ENCODE measurements at places on chromosomes 1 and 21.

DNA sequence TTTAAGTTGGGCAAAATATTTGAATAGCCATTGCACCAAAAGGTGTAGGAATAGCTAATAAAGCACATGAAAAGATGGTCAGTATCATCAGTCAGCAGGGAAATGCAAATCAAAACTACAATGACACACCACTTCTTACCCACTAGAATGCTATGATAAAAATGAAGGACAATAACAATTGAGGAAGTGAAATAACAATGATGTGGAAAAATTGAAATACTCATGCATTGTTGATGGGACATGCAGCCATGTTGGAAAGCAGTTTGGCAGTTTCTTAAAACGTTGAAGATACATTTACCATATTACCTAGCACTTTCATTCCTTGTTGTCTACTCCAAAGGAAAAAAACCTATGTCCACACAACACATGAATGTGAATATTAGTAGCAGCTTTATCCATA is 28.4 kb downstream of the HSD3B1 start:
- no peak for DNase-seq

GRCh38 chr21:38491536-38491935 is 6.7 kb downstream of the ERG start:
- no peak for DNase-seq

DNA sequence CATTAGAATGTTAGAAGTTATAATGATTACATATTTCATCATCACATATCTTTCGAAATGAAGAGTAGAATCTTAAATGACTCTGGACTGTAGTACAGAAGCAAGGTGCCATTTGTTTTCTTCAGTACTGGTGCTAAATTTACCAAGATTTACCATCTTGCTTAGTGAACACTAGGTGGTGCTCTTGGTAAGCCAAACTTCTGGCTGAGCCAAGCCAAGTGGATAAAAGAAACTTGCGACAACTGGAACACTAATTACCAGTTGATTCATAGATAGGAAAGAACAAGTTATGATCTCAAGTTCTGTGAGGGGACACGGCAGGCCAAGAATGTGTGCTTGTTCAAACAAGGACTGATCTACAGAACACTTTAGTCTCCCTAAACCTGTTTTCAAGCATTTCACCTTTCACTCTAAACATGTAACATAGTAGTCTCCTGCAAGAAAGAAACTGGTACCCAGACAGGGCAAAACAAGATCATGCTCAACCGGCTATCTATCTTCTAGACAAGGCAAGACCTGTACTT is 19.8 kb downstream of the SPRTN start:
- DNase-seq: peak; percentile 62

DNA sequence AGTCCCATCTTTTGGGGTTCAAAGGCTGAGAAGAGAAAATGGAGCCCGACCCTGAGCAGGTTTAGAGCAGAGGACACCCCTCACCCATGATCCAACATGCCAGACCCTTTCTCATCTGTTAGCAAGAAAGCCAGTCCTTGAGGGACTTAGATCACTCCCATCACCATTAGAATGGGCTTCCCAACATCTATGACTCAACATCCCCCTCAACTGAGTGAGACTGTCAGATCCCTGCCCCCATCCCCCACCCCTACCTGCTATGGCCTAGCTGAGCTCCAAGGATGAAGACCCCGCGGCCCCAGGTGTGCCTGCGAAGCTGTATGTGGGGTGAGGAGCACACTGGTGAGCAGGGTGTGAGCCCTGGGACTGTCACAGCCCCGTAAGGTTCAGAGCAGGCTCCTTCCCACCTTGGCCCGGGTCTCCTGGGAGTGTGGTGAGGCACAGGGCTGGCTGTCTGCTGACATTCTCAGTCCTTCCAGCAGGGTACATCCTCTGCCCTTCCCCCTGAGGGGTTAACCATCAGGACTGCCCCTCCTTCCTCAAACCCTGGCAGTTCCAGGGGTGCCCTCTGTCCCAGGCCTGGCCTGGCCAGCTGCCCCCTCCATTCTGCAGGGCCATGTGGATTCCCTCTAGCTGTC is 21.4 kb upstream of the BLACAT1 start:
- DNase-seq: no peak

DNA sequence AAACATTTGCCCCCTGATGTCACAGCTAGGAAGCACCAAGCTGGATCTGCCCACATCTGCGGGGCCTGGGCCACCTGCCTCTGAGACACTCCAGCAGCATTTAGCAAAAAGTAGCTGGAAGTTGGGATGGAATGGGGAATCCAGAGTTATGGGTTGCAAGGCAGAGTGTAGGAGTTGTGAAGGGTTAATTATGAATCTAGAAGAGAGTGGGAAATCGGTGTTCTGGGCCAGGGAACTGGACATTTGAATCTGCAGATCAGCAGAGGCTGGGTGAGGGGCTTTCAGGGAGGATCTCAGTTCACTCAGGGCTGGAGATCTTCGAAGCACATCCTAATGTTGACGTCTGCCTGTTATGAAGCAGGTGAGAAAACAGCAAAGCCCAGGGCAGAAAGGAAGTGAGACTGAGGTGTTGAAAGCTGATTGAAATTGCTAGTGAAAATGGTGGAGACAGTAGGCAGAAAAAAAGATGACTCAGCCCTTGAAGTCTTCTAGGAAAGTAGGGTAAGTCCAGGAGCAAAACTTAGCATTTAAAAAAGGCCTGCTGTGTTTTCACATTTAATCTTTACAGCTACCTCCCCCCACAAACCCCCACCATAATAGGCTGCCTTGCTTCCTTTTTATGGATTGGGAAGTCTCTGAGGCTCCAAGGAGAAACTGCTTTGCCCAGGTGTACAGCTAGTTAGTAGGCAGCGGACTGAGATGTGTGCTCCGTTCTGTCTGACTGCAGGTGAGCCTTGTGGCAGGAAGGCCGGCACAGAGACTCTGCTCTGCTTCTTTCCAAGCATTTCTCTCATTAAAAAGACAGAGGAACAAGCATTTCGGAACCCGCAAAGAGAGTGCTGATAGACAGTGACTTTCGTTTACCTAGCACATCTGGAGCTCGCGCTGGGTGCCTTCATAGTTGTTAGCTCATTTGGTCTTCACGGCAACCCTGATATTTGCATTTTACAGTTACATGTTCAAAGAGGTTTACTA is 7.2 kb downstream of the VANGL1 start:
- no peak for DNase-seq

DNA sequence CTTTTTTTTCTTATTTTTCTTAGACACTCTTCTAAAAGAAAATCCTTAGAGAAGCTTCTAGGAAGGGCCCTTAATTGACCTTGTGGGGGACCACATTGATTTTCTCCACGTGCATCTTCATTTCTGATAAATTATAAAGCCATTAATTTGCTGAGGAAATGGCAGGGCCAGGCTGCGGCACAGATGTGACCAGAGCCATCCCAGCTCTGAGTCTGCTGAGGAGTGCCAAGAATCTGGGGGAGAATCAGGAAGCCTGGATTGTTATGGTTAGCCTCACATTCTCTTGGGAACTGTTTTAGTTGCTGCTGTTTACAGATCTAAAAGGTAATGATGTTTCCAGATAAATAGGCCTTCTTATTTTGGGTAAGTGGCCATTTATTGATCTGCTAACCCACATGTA is 16.2 kb downstream of the PROX1 start:
- DNase-seq: no peak

DNA sequence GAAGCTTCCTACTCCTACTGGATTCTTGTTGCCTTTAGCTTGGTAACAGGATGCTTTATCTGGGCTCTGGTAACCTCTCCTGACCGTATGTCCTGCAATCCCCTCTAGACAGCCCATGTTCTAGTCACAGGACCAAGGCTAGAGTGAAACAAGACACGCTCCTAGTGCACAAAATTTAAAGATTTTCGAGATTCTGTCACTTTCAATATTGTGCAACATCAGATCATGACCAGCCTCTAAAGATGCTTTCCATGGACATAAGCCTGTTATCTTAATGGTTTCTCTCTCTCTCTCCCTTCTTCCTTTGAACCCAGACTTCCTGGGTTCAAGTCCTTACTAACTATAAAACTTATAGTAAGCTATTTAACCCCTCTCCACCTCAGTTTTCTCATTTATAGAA is 1.6 kb upstream of the LY9 start:
- DNase-seq: no peak

DNA sequence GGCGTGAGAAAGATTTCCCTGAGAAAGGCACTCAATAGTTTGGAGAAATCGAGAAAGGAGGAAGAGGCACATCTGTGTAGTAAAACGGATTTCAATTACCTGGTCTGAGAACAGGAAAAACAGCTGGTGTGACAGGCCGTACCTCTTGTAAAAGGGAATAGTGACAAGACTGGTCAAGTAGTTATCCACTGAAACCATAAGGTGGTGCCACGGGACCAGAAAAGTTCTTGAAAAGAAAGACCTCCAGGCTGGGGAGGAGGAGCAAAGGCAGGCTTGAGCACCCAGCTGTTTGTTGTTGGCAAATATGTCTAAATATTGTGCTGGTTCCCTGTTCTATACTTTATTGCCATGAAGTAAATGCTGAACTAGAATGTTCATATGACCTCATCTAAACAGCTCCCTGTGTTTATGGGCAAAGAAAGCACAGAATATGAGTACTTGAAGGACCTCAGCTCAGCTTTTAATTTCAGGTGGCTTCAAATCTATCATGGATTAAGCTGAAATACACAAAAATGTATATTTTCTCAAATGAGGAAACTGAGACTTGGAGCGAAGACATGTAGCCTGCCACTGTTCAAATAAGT is 4.0 kb downstream of the HAO2 start:
- DNase-seq: peak; percentile 82

DNA sequence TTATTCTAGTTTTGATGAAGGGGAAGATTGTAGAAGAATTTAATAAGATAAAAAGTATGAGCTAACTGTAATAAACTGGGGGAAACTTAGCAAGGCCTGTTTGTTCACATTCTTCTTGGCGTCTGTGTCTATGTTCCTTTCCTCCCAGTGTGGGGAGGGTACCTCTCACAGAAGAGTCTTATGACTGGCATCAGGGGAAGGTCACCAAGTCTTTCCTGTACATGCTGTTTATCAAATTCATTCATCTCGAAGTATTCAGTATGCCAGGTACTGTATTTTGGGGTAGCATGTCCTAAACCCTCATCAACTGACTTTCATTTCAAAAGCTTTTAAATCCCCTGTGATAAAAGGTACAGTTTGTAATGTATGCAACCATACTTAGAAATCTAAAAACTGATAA is 78.4 kb downstream of the HS2ST1 start:
- DNase-seq: peak; percentile 70

DNA sequence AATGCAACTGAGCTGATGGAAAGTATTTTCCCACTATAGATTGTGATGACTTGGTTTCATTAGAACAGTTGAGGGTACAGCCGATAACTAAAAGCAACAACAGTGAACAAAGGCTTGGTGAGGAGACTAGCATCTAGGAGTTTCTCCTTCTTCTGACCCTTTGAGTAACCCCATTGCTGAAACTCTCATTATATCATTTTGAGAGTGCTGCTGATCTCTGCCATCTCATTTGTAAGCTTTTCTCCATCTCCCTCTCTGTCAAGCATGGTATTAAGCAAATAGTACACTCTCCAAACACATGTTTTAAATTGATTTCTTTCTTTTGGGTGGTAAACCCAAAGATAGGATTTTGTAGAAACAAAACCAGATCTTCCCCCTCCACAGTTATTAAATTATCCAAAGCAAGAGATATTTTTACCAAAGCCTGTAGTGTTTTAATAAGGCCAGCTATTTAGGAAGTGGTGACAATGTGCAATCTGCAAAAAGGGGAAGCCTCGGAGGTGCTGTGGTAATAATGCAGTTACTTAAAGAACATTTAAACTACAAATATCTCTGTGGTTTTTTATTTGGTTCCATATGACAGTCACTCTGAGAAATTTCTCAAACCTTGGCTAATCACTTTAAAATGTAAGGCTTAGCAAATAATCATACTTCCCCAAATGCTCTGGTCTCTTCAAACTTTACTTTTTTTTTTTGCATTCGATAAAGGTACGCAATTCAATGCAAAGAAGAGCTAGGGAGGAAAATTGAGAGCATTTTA is 287.5 kb downstream of the HLX start:
- DNase-seq: no peak

DNA sequence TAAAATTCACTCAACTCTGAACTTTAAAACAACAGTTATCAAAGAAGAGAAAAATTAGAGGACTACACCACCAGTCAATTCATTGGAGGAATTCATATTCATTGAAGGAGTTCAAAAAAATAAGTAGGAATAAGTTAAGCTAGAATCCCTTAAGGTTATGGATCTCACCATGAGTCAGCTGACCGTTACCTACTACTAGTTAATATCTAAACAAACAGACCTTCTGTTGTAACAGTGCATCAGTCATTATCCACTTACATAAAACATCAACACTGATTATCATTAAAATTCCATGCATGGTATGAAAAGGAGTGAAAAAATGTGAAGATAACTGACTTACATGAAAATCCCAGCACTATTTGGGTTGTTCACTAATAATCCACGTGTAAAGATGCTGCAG is 44.9 kb downstream of the FOXJ3 start:
- no peak for DNase-seq

DNA sequence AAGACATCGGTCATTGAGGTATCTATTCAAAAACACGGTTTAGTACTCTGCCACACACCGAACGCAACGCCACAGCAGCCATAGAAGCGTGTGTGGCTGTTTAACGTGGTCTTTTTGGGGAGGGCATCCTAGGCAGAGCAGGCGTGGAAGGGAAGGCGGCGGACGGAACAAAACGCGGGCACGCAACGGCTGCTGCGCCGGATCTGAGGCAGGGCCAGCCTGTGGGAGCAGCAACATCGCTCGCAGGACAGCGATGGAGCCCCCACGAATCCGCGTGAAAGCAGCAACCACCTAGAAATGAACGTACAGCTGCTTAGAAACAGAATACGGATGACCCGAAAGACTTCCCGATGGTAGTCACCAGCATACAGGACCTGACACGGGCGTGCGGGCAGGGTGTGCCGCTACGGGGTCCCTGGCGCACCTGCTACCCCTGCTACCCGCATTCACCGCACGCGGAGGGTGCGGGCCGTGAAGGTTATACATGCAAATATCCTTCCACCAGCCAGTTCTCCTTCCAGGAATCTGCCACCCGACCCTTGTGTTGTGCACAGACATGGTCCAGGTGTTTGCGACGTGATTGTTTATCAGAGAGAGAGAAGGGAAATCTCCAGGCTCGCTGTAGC is 114.4 kb upstream of the COL6A1 start:
- no peak for DNase-seq

- DNase-seq: no peak
Measured at GRCh38 chr1:14555091-14555490, 43.4 kb upstream of the KAZN start.

GRCh38 chr1:68799096-68799495 is 302.2 kb upstream of the DEPDC1 start:
- no peak for DNase-seq

GRCh38 chr1:221394011-221394544 is 347.8 kb downstream of the DUSP10 start:
- DNase-seq: no peak

DNA sequence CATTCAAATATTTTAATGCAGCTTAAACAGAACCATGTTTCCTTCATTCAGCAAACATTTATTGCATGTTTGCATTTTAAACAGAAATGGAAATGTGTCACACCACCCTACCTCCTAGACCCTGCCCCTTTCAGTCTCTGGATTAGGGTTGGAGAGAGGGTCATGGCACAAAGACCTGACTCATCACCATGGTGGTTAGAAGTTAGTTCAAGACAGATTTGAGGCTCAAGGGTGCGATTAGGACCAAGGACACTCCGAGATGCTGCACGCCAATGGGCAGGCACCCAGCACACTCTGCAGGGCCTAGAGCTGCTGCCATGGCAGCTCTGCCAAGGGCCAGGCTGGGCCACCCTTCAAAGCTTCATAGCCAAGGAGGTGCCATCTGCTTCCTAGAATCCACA is 86.9 kb downstream of the NAV1 start:
- no peak for DNase-seq
